ENCODE measurements at places on chromosomes 4 and X. TPM values are rescaled to one million over a fixed set of nuclear protein-coding genes. Genes with fewer than 3 reads are reported as not detected.

Gene PAGE1
- total RNA-seq: not detected

Gene CT45A7
- not detected for total RNA-seq

Gene PROM1
- 5.4 TPM for total RNA-seq

Gene SOX3
- not detected for total RNA-seq

Gene CDK16
- 112 TPM for total RNA-seq

Gene ARMCX4
- total RNA-seq: 5.8 TPM

Gene GALNT7
- total RNA-seq: 66.0 TPM

Gene ZNF732
- total RNA-seq: 1.1 TPM

Gene XAGE1A
- total RNA-seq: not detected

Gene ETDB
- not detected for total RNA-seq

Gene SLAIN2
- 51.9 TPM for total RNA-seq

Gene CENPVL1
- not detected for total RNA-seq

Gene MID1
- 15.5 TPM for total RNA-seq

Gene MAGEA8
- total RNA-seq: not detected

Gene PPBP
- total RNA-seq: not detected

Gene SPACA5
- total RNA-seq: not detected

Gene FSTL5
- total RNA-seq: not detected

Gene PPEF1
- 0.19 TPM for total RNA-seq

Gene CLDN34
- total RNA-seq: 0.35 TPM

Gene FRMPD4
- not detected for total RNA-seq

Gene ERVMER34-1
- 0.23 TPM for total RNA-seq

Gene SPARCL1
- not detected for total RNA-seq

Gene IL13RA2
- 0.12 TPM for total RNA-seq

Gene FAM241A
- total RNA-seq: 14.6 TPM

Gene FAM120C
- 6.7 TPM for total RNA-seq

Gene PCYT1B
- total RNA-seq: not detected

Gene NRK
- total RNA-seq: 0.93 TPM

Gene CCDC149
- total RNA-seq: 7.7 TPM

Gene OTUD4
- total RNA-seq: 38.9 TPM

Gene GLRB
- total RNA-seq: 0.53 TPM

Gene TCEAL6
- total RNA-seq: not detected

Gene MAGIX
- total RNA-seq: 1.4 TPM

Gene USP17L27
- total RNA-seq: not detected

Gene TCEAL7
- 16.2 TPM for total RNA-seq

Gene TMSB15C
- 3.5 TPM for total RNA-seq

Gene ZFP42
- 0.63 TPM for total RNA-seq

Gene TRPC3
- not detected for total RNA-seq

Gene FRAS1
- total RNA-seq: 23.1 TPM

Gene GUCY1A1
- total RNA-seq: 0.70 TPM

Gene FGFBP1
- not detected for total RNA-seq

Gene SLC9B1
- 0.24 TPM for total RNA-seq

Gene SCRG1
- not detected for total RNA-seq

Gene ALAS2
- total RNA-seq: not detected

Gene HTN1
- total RNA-seq: not detected

Gene VCX2
- not detected for total RNA-seq

Gene CCKAR
- total RNA-seq: not detected

Gene PFKFB1
- not detected for total RNA-seq

Gene FAAH2
- total RNA-seq: not detected

Gene ZNF157
- total RNA-seq: not detected

Gene NMU
- 1.7 TPM for total RNA-seq

Gene RNF175
- not detected for total RNA-seq

Gene GTPBP6
- total RNA-seq: 48.5 TPM

Gene TRPC5OS
- total RNA-seq: not detected

Gene TEX13B
- total RNA-seq: 0.47 TPM

Gene RTL9
- not detected for total RNA-seq

Gene MMAA
- 3.7 TPM for total RNA-seq

Gene VCX3A
- not detected for total RNA-seq
